Cortex of kidney (tissue), 1 donor: ENCODE measurements at places on chromosomes 2 and 18.

- no peak for DNase-seq
Measured at GRCh38 chr2:34102339-34102738, 503.2 kb upstream of the FAM98A start.

DNA sequence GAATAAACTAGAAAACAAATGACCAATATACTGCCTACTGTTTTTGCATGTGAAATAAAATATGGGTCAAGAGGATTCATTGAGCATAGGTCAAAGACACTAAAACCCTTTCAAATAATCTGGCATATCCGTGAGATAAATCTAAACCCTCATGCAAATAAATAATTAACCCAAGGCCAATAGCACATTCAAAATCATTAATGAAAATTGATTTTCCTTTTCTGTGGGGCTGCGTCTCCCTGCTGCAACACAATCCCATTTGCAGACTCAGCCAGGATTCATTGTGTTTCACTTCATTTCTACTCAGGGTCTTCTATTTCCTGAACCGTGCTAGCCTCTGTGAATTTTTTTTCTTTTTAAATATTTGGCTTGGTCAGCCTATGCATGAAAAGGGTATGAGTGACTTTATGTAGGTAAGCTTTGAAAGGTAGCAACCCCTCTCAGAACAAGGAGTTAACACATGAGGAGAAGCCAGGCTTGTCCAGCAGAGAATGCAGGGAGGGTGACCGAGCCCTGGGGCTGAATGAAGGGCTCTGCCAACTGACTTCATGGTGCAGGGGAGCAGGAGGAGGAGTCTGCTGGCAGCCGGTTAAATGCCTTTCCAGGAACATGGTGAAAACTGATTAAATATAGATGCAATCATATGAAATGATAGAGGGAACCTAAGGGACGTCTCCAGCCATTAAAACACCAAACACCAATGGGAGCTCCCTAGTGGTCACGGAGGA lies 10.3 kb upstream of the CTAGE1 start:
- DNase-seq: no peak

DNA sequence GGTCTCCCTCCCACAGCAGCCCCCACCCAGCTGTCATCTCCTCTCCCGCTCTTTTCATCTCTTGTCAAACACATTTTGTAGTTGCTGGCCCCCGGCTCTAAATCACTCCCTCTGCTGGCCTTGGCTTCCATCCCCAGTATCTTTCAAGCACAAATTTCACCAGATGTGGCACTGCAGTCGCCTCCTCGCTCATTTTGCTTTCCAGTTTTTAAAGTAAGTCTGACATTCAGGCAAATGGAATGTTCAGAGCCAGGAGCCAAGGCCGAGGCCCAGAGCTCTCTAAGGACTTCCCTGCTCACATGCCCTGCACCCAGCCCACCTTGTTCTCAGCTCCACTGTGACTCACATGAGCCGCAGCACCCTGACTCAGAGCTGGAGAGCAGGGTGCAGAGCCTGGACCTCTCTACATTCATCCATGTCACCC lies 158.4 kb downstream of the GALNT14 start:
- DNase-seq: no peak

GRCh38 chr2:46615986-46616485 lies 136.7 kb downstream of the TMEM247 start:
- DNase-seq: no peak

GRCh38 chr18:7958897-7959146 lies 391.7 kb downstream of the PTPRM start:
- no peak for DNase-seq

GRCh38 chr18:63508596-63508995 lies 31.8 kb downstream of the SERPINB5 start:
- no peak for DNase-seq

GRCh38 chr2:120736624-120737339 lies 1.1 kb downstream of the GLI2 start:
- DNase-seq: no peak

- no peak for DNase-seq
Measured at GRCh38 chr2:238521870-238522269, 95.1 kb downstream of the ASB1 start.

DNA sequence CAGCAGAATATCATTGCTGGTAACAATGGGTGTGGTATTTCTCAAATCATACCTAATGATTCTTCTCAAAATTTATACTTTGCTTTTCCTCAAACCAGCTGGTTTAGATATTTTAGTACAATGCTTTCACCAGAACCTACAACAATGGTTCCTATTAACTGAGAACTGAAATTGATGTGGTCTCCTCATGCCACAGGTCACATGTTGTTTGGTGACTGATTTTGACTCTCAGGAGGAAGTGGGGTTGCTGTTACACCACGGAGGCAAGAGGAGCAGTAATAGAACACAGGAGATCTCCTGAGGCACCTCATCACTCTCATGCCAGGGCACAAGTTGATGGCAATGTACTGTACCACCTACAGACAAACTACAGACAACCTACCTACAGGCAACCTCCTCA lies 3.0 kb upstream of the CEP68 start:
- DNase-seq: no peak

- no peak for DNase-seq
Measured at GRCh38 chr2:11589316-11589940, 55.6 kb downstream of the GREB1 start.

GRCh38 chr2:127279781-127280180 lies 14.2 kb downstream of the ERCC3 start:
- DNase-seq: no peak

DNA sequence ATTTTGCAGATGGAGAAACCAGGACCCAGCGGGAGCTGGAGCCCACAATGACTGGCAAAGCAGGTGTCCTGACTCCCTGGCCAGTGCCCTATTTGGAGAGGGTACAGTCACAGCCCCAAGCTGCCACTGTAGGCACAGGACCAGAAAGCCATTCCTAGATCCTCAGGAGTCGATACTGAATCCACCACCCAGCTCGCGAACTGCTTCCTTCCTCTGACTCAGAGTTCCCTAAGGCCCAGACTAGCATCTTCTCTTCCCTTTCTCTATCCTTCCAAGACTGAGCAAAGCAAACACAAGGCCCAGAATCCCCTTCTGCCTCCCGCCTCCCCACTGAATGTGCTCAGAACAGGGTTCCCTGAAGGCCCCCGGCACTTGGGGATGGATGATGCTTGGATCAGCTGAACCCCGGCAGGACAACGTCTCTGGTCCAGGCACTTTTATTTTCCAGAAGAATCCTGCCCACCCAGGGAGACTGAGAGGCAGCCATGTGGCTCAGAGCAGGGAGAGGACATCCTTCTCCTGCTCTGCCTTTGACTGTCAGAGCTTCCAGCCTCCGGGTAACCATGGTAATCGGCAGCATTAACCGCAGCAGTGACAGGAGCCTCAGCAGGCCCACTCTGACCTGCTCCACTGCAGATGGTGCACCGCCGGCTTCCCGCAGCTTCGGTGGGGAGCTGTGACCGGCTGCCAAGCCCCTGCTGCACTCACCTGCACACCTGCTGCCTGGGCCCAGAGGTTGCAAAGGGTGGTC lies 34.8 kb upstream of the KLHL29 start:
- DNase-seq: no peak

GRCh38 chr2:51812138-51812866 lies 780.4 kb upstream of the NRXN1 start:
- DNase-seq: no peak

GRCh38 chr18:55466789-55467188 lies 121.2 kb downstream of the TCF4 start:
- DNase-seq: no peak

GRCh38 chr18:69995774-69996173 lies 48.1 kb upstream of the CD226 start:
- DNase-seq: no peak

DNA sequence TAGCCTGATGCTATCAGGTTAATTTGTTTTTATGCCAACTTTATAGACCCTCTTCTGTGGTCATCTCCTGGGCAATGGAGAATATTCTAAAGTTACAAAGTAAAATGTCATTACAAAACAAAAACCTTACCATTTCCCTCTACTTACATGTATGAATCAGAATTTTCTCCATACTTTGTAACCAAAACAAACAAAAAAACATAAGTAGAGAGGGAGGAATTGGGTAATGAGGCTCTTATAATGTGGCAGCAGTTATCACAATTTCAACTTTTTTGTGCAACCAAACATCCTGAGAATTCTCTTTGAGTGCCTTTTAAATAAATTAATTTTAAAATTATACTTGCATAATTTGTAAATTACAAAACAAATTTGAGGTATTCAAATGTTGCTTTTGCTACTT lies 332.8 kb downstream of the TXNL1 start:
- DNase-seq: no peak

- no peak for DNase-seq
Measured at GRCh38 chr2:219998107-219998506, 370.7 kb downstream of the SLC4A3 start.

DNA sequence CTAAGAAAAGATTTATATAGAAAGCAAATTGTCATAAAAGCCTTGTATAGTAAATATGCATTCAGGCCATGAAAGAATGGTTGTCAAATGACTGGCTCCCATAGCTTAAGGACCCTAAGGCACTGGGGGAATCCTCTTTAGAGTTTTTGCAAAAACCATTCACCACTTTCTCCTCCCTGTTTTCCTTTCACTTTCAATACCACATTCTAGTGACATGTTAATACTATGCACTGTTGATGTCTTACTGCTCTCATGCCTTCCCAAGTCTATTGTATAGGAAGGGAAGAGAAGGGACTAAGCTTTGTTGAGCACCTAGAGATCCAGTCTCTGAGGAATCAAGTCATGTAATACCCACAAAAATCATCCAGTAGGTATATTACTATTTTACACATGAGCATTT lies 383.0 kb upstream of the LRRTM1 start:
- no peak for DNase-seq

- DNase-seq: no peak
Measured at GRCh38 chr2:218375212-218375611, 6.9 kb upstream of the SLC11A1 start.

DNA sequence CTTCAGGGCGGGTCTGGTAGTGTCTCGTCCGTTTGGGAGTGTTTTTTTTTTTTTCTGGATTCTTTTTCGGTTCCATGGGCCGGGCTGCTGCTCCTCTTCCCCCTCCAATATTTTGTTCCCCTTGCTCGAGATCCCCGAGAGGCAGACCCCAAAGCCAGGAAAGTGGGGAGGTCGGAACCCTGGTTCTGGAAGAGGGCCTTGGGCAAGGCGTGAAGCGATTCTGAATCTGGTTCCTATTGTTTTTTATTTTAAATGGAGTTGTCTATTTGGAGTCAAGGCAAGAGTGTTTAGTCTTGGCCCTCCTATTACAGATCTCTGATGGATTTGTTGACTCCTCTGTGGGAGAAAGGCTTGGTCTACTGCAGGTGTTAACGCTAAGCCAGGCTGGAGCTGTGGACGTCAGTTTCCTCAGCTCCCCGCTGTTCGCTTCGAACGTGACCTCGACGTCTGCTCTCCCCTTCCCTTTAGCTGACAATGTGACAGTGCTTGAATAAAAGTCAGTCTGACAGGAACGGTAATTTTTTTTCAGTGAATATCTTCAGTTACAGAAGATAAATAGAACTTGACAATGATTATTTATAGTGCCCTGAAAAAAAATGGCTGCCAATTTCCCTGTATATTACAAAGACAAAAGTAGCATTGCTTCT lies 683 bp upstream of the DNAJC27 start:
- DNase-seq: no peak
